ENCODE measurements at places on chromosomes 5 and 9.

GRCh38 chr5:142110046-142110531, 1.5 kb downstream of the NDFIP1 start:
- peak overlapping the region; percentile 93 for H3K4me3 ChIP-seq
- peaks cover 76% of the 10 kb centered on the region for H3K4me1 ChIP-seq
- H3K27me3 ChIP-seq: no peaks in the 10 kb centered on the region
- peak; percentile 51 for DNase-seq
- peaks cover 38% of the 10 kb centered on the region for H3K36me3 ChIP-seq
- peak overlapping the region; percentile 97 for H3K27ac ChIP-seq

- no peak for DNase-seq
- peaks cover 6% of the 10 kb centered on the region for H3K4me1 ChIP-seq
- no peak overlapping the region for H3K4me3 ChIP-seq
- H3K36me3 ChIP-seq: peaks cover 2% of the 10 kb centered on the region
- H3K27ac ChIP-seq: no peak overlapping the region
- peaks cover 24% of the 10 kb centered on the region for H3K27me3 ChIP-seq
Observed at GRCh38 chr5:96288845-96289185, 144.2 kb downstream of the PCSK1 start.

DNA sequence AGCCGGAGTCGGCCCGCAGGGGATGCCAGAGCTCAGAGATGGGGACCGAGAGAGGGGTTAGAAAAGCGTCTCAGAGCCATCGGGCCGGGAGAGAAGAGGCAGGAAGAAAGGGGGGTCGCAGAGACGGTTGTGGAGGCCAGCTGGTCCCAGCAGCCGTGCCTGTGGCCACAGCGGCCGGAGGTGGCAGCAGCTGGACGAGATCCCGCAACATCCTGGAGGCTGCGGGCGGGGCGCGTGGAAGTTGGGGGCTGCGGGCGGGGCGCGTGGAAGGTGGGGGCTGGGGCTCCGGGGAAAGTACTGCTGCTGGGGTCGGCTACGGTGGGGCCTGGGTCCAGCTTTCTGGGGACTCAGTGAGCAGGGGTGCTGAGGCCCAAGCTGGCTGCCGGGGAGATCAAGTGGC, 34.4 kb upstream of the EGFL7 start:
- H3K27ac ChIP-seq: no peak overlapping the region
- H3K36me3 ChIP-seq: no peaks in the 10 kb centered on the region
- H3K27me3 ChIP-seq: peaks cover 10% of the 10 kb centered on the region
- no peak overlapping the region for H3K4me3 ChIP-seq

GRCh38 chr5:15286650-15287049, 213.3 kb upstream of the FBXL7 start:
- no peaks in the 10 kb centered on the region for H3K36me3 ChIP-seq
- no peaks in the 10 kb centered on the region for H3K27me3 ChIP-seq

GRCh38 chr9:70486127-70486526, 71.7 kb upstream of the KLF9 start:
- no peak for DNase-seq
- H3K4me1 ChIP-seq: peaks cover 7% of the 10 kb centered on the region
- no peak overlapping the region for H3K27ac ChIP-seq

DNA sequence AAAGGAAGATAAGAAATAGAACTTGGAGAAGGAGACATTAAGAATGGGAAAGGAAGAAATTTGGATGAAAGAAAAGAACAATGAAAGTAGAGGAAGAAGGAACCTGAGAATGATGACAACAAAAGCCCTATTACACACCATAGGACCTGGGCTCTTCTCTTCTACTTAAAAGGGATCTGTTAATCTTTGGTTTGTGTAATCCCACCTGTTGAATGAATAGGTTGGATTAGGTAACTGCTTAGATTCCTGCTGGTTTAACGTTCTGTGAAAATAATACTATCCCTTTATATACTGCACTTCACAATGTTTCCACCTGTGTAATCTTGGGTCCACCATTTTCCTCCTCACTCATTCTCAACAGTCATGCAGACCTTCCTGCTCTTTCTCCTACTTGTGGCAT, 157.8 kb upstream of the ATP10B start:
- no peak overlapping the region for H3K4me3 ChIP-seq
- no peaks in the 10 kb centered on the region for H3K4me1 ChIP-seq
- no peak for DNase-seq
- no peaks in the 10 kb centered on the region for H3K36me3 ChIP-seq
- H3K27me3 ChIP-seq: no peaks in the 10 kb centered on the region

- H3K4me3 ChIP-seq: no peak overlapping the region
- peaks cover 5% of the 10 kb centered on the region for H3K4me1 ChIP-seq
- peaks cover 6% of the 10 kb centered on the region for H3K27me3 ChIP-seq
- DNase-seq: peak; percentile 76
- no peaks in the 10 kb centered on the region for H3K36me3 ChIP-seq
Observed at GRCh38 chr5:152113401-152113800, 188.8 kb upstream of the GLRA1 start.

GRCh38 chr5:16690243-16690852, 73.6 kb upstream of the RETREG1 start:
- H3K27ac ChIP-seq: no peak overlapping the region
- no peaks in the 10 kb centered on the region for H3K27me3 ChIP-seq
- peak; percentile 23 for DNase-seq
- peaks cover 3% of the 10 kb centered on the region for H3K4me1 ChIP-seq
- no peaks in the 10 kb centered on the region for H3K36me3 ChIP-seq

DNA sequence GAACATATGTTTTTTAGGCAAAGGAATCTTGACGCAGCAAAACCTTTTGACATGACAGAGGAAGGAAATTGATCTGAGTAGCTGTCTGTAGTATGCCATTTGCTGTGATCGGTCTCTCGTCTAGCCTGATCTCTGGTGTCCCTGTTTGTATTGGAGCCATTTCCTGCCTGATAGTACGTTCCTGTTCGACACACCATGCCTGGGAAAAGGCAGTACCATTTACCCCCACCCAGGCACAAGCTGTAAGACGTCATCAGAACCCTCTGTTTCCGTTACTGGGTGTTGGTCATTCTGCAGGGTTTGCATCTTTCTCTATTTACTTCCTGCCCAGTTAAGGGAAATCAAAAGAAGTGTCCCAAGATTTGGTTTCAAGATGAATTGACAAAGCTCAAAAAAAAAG, 129.7 kb downstream of the CEMIP2 start:
- peaks cover 25% of the 10 kb centered on the region for H3K4me1 ChIP-seq
- H3K27me3 ChIP-seq: no peaks in the 10 kb centered on the region
- peak; percentile 33 for DNase-seq
- H3K36me3 ChIP-seq: no peaks in the 10 kb centered on the region
- peak overlapping the region; percentile 1 for H3K27ac ChIP-seq

DNA sequence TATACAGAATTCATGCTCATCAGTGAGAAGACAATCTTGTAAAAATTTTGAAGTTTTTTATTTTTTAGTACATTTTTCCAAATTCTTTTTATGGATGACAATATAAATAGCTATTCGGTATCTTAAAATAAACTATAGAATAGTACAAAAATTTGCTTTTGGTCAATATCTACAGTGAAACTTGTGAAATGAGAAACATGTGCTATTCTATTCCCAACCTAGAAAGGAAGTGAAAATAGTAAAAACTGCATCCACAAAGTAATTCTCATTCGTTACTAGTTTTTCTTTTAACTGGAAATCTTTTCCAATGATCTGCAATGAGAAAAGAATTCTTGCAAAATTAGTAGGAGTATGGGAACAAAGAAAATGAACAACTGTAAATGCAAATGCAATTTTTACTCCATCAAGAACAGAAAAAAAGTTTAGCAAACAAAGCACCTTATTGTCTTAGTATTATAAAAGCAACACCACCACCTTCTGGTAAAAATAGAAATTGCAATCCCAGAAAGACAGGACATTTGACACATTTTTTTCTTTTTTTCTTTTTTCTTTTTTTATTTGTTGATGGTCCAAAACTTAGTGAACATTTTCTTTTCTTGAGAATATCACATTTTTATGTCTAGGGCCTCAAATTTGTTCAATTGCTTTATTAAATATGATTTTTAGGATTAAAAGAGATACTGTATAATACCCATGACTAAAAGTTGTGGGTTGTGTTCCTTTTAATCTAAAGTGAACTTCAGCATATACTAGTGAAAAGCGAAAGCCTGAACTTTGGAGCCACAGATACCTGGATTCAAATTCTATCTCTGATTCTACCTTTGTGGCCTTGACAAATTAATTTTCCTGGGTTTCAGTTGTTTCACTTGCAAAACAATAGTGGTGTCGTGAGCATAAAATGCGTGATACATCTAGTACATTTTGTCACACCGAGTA, 72.3 kb downstream of the SLCO4C1 start:
- DNase-seq: no peak
- H3K27me3 ChIP-seq: no peaks in the 10 kb centered on the region
- no peaks in the 10 kb centered on the region for H3K4me1 ChIP-seq
- no peak overlapping the region for H3K4me3 ChIP-seq

DNA sequence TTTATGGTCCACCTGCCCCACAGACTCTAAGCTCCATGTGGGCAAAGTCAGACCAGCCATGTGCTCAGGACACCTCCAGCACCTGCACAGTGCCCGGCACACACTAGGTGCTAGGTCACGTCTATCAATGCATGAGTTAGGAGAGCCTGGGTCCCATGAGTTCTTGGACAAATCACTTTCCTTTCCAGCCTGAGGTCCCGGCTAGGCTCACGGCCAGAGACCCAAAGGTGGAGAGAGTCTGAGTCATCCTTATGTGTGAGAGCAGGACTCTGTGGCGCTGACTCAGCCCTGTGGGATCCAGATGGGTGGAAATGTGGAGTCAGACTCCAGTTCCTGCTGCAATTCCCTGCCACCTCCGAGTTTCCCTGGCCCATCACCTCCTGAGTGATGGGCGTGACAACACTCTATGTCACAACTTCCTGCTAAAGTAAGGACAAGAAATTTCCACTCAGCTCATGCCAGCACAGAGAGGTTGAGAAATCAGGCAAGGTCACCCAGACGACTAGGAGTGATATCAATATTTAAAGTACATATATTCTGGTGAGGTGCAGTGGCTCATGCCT, 2.5 kb upstream of the ST6GALNAC4 start:
- no peak overlapping the region for H3K4me3 ChIP-seq
- peak overlapping the region; percentile 43 for H3K27ac ChIP-seq

GRCh38 chr9:101738566-101739183, at the start of gene GRIN3A:
TSS of gene GRIN3A (minus strand) at chr9:101738647. CDS start at chr9:101737979, 668 bp downstream.
- H3K27ac ChIP-seq: no peak within 1 kb of the TSS
- H3K27me3 ChIP-seq: peaks cover 43% of the 10 kb centered on the region
- no peak for DNase-seq

DNA sequence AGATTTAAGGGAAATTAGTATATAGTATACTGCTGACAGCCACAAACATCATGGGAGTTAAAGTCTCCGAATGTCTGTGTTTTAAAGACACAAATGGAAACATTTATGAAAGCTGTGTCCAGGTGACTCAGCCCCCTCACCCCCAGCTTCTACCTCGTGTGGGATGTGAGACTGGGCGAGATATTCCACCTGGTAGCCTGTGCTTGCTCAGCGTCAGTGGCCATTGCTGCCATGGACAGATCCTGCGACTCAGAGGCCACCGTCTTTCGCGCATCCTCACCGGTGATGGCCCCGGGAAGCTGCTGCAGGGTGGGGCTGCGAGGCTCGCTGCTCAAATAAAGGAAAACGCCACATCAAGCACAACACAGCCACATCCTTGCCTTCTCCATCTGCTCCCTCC, 31.2 kb upstream of the EXOC3 start:
- H3K36me3 ChIP-seq: peaks cover 1% of the 10 kb centered on the region
- no peak overlapping the region for H3K27ac ChIP-seq
- peaks cover 14% of the 10 kb centered on the region for H3K4me1 ChIP-seq
- no peak overlapping the region for H3K4me3 ChIP-seq

DNA sequence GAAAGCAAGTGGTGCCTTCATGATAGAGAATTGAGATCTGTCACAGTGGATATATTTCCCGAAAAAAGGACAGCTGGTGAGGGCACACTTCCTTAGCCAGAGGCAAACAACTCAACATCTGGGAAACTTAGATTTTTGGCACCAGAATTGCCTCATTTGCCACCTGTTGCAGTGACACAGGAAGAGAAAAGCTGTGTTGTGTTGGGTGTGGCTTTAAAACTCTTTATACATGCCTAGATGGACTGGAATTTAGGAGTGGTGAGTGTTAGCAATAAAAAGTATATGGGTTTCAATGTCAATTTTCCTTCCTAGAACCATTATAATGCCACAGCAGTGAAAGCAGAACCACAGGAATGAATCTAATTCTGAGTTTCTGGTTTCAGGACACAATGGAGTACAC, 62.6 kb upstream of the CEMIP2 start:
- no peaks in the 10 kb centered on the region for H3K27me3 ChIP-seq
- H3K27ac ChIP-seq: no peak overlapping the region
- no peaks in the 10 kb centered on the region for H3K4me1 ChIP-seq
- no peak for DNase-seq
- no peak overlapping the region for H3K4me3 ChIP-seq

GRCh38 chr9:84669288-84670137, at the start of gene NTRK2:
TSS of gene NTRK2 (plus strand) at chr9:84669729. CDS start at chr9:84670749, 1,020 bp downstream.
- peaks cover 20% of the 10 kb centered on the region for H3K4me1 ChIP-seq
- H3K4me3 ChIP-seq: peak within 1 kb of the TSS; percentile 48
- peak; percentile 34 for DNase-seq
- no peaks in the 10 kb centered on the region for H3K36me3 ChIP-seq

DNA sequence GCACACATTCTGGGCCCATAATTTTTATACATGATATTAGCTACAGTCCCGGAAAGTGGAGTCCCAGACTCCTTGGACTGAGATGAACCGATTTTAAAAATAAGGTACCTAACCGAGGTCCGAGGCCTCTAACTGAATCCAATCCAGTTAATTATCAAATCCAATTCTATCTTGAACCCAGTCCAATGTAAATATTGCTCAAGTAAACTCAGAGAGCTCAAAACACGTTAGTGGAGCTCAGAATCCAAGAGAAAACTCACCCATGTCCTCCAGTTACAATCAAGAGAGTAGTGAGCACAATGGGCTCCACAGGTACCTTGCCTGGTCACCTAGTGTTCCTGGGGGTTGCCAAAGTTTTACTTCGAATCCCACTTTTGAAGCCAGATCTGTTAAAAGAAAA, 37.9 kb upstream of the DIRAS2 start:
- H3K27me3 ChIP-seq: peaks cover 1% of the 10 kb centered on the region
- H3K36me3 ChIP-seq: no peaks in the 10 kb centered on the region
- no peak for DNase-seq
- H3K27ac ChIP-seq: no peak overlapping the region
- H3K4me3 ChIP-seq: no peak overlapping the region

DNA sequence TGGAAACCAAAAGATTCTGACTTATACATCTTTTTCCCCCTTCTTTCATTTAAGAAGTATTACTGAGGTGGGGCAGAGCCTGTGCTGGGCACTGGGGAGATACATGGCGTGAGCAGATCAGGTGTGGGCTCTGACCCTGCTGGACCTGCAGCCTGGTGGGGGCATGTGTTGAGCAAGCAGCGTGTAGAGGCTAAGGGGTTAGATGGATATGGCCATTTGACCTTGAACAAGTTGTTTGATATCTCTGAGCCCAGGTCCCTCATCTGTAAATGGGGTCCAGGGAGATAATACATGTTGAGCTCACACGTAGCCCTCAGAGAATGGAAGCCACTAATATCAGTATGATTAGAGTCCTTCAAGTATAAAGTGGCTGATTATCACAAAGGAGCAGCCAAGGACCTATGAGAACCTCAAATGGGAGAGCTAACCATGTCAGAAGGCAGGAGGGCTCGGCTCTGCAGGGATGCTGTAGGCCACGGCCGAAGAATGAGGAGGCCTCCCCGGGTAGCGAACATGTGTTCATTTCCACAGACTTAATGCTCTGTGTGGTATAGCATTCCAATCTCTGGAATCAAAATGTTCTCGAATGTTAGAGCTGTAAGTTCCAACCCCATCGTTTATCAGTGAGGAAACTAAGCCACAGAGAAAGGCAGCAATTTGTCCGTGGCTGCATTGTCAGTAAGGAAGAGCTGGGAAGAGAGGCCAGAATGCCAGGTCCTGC, 15.4 kb upstream of the ANGPTL2 start:
- no peak overlapping the region for H3K27ac ChIP-seq
- DNase-seq: no peak
- no peak overlapping the region for H3K4me3 ChIP-seq
- no peaks in the 10 kb centered on the region for H3K4me1 ChIP-seq
- H3K36me3 ChIP-seq: no peaks in the 10 kb centered on the region
- H3K27me3 ChIP-seq: no peaks in the 10 kb centered on the region
